ENCODE measurements at places on chromosomes 12 and 14. TPM values are rescaled to one million over a fixed set of nuclear protein-coding genes. Genes with fewer than 3 reads are reported as not detected.

DNA sequence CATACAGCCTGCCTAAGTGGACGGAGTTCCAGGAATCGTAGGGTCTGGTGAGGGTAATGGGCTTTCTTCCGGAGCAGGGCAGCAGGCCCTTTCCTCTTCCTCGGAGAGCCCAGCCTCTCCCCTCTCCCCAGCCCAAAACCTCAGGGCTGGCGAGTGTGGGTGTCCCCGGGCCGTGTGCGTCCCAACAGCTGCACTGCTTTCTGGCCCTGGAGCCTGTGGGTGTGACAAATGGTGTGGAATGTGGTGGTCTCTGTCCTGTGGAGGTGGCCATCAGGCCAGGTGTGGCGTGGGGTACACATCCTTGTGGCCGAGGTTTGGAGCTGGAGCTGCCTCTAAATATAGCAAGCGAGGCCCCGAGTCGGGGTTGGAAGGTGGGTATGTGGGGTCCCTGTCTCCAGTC is 8.5 kb downstream of the ORAI1 start:
- H3K4me1 ChIP-seq: peaks cover 21% of the 10 kb centered on the region
- no peaks in the 10 kb centered on the region for H3K36me3 ChIP-seq
- no peaks in the 10 kb centered on the region for H3K27me3 ChIP-seq
- DNase-seq: no peak
- H3K27ac ChIP-seq: no peak overlapping the region

DNA sequence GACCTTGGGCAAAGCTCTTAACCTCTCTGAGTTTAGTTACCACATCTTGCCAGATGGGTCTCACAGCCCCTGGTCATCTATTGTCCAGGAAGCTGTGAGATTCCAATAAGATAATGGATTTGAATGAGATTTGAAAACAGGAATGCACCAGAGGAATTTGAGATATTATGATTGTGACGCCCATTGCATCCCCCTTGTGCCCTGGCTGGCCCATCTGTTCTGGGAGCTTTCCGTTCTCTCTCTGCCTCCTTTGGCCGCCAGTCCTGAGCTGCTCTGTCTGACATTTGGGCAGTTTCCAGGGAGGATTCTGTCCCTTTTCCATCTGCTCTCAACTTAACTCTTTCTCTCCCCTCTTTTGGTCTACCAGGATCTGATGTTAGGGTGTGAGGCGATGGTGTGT is 24.6 kb downstream of the SRRM4 start:
- no peak overlapping the region for H3K27ac ChIP-seq
- DNase-seq: no peak
- no peaks in the 10 kb centered on the region for H3K27me3 ChIP-seq
- H3K4me1 ChIP-seq: no peaks in the 10 kb centered on the region

DNA sequence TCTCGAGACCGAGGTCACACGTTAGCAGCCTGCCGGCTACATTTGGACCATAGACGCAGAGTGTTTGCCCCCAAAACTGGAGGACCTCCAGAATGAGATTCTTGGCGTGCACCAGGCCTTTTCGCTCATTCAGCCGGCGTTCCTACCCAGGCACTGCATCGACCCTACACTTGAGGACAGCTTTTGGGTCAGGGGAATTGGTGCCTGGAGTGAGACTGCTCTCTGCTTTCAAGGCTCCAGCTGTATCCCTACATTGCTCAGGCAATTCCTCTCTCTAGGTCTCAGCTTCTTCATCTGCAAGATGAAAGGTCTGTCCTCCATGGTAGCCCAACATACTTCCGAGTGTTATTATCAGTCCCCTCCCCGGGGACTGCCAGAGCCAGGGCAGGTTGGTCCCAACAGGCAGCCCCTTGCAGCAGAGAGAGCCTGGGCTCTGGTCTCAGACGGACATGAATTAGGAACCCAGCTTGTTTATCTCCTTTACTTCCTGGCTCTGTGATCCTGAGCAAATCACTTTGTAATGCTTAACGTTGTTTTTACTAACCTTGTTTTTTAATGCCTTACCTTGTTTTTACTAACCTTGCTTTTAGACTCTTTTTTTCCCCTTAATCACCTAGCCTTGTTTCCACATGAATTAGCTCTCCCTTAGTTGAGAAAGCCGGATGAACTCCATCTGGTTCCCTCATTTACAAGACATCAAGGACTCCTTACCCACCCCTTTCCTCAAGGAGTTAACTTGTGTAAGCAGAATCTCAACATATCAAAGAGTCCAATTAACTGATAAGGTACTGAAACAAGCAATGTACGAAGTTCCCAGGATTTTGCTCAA is 892 bp downstream of the TCHP start:
- H3K27ac ChIP-seq: peak overlapping the region; percentile 82
- peaks cover 24% of the 10 kb centered on the region for H3K4me1 ChIP-seq
- no peaks in the 10 kb centered on the region for H3K27me3 ChIP-seq
- H3K36me3 ChIP-seq: peaks cover 3% of the 10 kb centered on the region
- H3K4me3 ChIP-seq: peak overlapping the region; percentile 73

Gene GPRC5D
- total RNA-seq: not detected

Gene SLC7A7
- 7.4 TPM for total RNA-seq

GRCh38 chr12:53533471-53533870 is 26.2 kb upstream of the NPFF start:
- H3K4me1 ChIP-seq: no peaks in the 10 kb centered on the region
- no peak overlapping the region for H3K4me3 ChIP-seq

DNA sequence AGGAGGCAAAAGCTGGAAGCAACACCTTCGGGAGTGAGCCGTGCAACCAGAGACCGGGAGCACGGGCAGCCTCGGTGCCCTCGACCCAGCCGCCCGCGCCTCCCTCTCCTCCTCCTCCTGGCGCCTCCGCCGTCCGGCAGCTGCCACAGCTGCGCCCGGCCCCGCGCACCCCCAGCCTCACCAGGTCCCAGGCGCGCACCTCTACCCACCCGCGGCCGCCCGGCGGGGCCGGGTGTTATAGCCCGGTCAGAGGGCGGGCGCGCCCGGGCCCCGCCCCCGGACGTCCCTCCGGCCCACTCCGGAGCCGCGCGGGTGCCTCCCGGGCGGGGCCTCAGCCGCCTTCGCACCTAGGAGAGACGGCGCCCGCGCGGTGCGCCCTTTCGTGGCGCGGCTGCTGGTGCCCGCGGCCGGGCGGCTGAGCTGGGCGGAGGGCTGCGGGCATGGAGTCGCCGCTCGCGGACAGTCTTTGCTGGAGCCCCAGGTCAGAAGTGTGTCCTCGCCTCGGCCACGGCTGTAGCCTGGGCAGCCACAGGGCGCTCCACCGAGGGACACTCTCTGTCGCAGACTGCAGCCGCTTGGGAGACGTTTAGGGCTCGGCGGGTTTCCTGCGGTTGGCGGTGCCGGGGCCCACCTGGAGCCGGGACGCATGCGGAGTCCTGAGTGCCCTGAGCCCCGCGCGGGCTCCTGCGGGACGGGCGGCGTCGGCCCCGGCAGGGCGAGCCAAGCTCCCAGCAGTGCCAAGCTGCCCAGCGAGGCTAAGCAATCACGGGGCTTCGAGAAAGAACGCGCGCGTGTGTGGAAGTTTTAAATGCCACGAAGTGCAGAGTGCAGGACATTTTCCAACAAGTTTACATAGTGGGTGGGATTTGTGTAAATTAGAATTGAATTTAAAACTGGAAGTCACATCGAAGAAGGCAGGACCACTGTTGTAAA is at the start of gene CPM:
Gene CPM (minus strand): TSS at position 211 of the 933 bp plus-strand sequence. CDS start 334 bp downstream, outside the sequence.
- H3K27me3 ChIP-seq: no peaks in the 10 kb centered on the region
- H3K36me3 ChIP-seq: no peaks in the 10 kb centered on the region
- H3K4me1 ChIP-seq: peaks cover 6% of the 10 kb centered on the region
- no peak for DNase-seq
- H3K4me3 ChIP-seq: peak within 1 kb of the TSS; percentile 77

- DNase-seq: no peak
- H3K36me3 ChIP-seq: no peaks in the 10 kb centered on the region
- no peaks in the 10 kb centered on the region for H3K27me3 ChIP-seq
- no peak overlapping the region for H3K27ac ChIP-seq
Observed at GRCh38 chr12:89189448-89189847, 162.9 kb downstream of the DUSP6 start.

DNA sequence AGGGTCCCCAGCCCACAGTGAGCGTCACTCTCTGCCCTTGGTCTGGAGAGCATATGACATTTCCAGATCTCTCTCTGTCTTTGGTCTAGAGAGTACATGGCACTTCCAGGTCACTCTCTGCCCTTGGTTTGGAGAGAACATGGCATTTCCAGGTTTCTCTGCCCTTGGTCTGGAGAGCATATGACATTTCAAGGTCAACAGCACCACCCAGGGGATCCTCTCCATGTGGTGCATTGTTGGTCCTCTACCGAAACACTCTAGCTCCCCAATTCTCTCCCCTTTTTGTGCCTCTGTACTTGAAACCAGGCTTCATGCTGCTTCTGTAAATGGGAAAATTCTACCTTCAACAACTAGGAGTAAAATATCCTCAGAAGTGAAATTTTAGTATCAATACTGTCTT is 399.4 kb downstream of the NELL2 start:
- H3K27ac ChIP-seq: no peak overlapping the region
- H3K36me3 ChIP-seq: no peaks in the 10 kb centered on the region
- H3K4me3 ChIP-seq: no peak overlapping the region

Gene FGF6
- total RNA-seq: not detected

Gene ERP27
- total RNA-seq: 2.2 TPM

- no peak overlapping the region for H3K4me3 ChIP-seq
- no peak overlapping the region for H3K27ac ChIP-seq
- DNase-seq: no peak
- H3K36me3 ChIP-seq: no peaks in the 10 kb centered on the region
- no peaks in the 10 kb centered on the region for H3K4me1 ChIP-seq
Observed at GRCh38 chr12:44960856-44961255, 84.7 kb upstream of the NELL2 start.
